Mammary epithelial cell (primary cell): ENCODE measurements at places on chromosomes 4 and X.

GRCh38 chr4:5963611-5964010 lies 54.6 kb downstream of the C4orf50 start:
- no peak for DNase-seq

DNA sequence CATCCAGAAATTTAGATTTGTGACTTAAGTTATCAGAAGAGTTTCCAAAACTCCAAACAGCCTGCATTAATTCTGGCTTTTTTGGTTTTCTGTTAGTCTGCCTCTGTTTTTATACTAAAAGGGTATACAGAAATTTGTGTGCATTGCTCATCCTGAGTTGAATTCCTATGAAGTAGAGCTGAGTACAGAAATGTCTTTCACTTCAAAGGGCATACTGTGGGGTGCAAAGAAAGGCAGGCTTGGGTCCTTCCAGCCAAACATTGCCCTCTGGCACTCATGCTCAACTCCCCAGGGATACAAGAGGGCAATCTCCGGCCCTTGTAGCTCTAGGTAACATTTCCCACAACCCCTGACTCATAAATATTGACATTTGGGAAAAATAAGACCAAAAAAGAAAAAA lies 27.6 kb upstream of the TMEM184C start:
- no peak for DNase-seq

DNA sequence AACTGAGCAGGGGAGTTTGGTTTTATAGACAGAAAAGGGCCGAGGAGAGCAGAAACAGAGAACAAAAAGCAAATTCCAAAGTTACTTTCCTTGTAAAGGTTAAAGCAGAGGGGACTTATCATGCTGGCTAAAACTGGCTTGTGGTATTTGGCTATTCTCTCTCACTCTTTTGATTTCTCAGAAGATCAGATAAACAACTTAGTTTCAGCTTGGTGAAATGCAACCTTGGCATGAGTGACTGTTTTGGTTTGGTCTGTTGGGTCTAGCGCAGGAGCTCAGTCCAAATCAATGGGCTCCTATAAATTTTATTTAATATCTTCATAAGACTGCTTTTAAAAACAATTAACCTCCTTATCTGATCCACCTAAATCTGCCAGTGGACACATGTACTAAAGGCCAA lies 47.3 kb upstream of the KIAA1210 start:
- no peak for DNase-seq

DNA sequence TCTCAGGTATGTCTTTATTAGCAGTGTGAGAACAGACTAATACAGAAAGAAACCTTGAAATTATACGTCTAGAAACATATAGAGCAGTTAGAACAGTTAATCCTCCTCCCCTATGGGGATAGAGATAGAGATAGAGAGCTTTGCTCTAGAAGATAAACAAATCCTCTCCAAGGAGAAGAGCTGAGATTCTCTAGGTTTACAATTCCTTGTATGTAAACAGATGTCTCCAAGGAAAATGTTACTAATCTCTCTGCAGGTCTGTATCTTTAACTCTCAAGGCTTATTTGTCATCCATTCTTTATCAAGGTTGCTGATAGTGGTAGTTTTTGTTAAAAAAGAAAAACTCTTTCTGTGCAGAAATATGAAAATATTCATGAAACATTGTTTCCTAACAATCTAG lies 282.1 kb upstream of the GIMD1 start:
- DNase-seq: no peak
